ENCODE measurements at places on chromosomes 1 and 21.

- DNase-seq, result no peak
Measured at GRCh38 chr21:36627242-36627641, 71.7 kb upstream of the SIM2 start.

DNA sequence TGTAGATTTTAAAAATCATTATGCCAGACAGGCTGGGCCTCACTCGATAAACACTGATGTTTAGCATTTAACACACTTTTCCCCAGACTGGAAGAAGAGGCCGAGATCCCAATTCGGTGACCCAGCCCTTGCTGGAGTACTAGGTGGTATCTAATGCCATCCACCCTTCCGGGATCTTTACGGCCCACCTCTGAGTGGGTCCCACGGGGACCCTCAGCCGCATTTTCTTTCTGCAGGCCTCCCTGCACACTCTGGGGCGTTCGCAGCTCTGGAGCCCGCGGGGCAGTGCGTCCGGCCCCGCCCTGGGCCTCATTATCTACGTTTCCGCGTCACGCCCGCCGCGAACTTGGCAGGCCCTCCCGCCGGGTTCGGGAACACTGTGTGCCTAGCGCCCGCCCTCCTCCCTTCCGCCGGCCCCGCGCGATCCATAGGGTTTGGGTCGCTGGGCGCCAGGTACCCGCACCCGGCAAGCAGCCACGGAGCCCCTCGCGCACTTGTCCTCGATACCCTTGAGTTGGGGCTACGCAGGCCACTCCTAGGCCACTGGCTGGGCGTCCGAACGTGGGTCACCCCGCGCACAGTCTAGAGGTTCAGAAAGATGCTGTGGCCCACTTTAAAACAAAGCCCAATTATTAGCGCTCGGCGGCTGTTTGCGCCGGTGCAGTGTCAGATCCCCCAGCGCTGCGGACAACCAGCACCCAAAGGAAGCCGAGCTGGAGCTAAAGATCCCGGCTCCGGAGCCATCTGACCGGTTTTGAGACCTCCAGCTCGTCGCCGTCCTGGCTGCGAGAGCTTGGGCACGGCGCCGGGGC, 950 bp upstream of the EVA1C start:
- DNase-seq, result no peak

GRCh38 chr1:178772952-178773351, 47.9 kb downstream of the RALGPS2 start:
- no peak for DNase-seq

DNA sequence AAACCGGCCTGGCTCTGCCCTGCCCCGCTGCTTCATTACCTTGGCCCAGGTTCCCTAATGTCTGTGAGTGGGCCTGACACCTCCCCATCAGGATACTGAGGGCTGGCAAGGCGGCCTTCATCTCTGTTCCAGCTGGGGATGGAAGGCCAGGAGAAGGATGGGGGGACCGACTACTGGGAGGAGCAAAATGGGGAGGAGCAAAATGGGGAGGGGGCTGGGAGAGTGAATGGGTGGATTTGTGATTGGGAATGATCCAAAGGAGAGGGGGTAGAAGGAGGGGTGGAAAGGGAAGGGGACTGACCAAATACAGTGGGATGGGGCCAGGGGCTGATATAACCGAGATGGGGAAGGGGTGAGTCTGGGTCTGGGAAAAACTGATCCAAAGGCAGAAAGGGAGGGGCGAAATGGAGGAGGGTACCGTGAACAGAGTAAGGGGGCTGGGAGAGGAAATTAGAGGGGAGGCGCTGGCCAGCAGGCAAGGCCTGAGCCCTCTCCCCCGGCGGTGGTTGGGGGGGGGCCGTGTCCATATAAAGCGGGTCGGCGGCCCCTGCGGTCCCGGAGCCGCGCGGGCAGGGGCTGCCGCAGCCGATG, at the start of gene FOXE3:
FOXE3 (plus strand) TSS at position 558 of the 591 bp plus-strand sequence; CDS start at position 589, 31 bp downstream.
- no peak for DNase-seq

- DNase-seq, result peak; percentile 56
Measured at GRCh38 chr1:51063121-51063520, 38.9 kb upstream of the C1orf185 start.

GRCh38 chr1:226993814-226994585, 53.9 kb downstream of the COQ8A start:
- no peak for DNase-seq

GRCh38 chr1:228000836-228001563, 5.8 kb upstream of the WNT3A start:
- DNase-seq, result no peak

DNA sequence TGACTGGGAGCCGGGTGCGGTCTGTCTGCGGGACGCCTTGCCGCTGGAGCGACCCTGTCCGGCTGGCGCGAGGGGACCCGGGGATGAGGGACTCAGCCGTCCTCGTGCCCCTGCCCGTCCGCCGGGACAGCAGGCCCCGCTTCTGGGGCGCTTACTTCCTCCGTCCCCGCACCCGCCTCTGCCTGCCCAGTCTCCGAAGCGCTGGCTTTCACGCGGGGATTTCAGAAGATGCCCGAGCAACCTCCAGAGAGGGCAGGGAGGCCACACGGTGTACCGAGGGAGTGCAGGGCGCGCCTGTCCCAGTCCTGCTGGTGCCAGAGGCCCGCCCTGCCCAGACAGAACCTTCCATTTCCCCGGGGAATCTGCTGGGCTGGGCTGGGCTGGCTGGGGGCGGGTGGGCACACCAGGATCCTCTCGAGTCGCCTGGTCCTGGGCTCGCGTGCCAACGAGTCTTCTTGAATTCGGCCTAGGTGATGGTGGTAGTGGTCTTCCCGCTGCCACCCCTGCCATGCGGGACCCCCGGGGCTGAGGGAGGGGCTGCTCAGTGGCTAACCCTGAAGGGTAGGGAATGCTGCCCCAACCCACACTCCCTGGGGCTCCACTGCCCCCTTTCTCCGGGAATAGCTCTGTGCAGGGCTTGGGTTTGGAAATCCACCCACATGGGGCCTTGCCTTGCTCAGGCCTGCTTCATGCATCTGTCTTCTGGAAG, 2.5 kb upstream of the TRPM2 start:
- DNase-seq, result no peak

- DNase-seq, result no peak
Measured at GRCh38 chr1:64822621-64823020, 77.7 kb downstream of the RAVER2 start.

DNA sequence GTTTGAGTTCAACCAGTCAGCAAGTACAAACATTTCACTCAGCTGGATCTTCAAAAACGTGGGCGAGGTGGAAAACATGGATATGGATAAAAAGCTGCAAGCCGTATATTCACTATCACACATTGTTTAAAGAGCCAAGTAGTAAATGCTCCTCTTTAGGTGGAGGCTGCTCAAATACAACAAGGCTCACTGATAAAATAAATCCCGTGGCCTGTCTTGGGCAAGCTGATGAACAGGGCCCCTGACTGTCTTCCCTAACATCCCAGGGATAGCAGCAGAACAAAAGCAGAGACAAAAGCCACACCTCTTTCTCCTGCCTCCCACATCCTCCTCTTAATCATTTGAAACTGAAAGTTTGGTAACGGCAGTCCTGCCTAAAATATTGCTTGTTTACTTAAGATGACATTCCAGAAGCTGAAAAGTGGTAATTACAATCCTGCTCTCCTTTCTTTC, 357.7 kb downstream of the TTLL7 start:
- no peak for DNase-seq

- no peak for DNase-seq
Measured at GRCh38 chr1:106956721-106957120, 99.8 kb upstream of the PRMT6 start.

- DNase-seq, result peak; percentile 19
Measured at GRCh38 chr1:160376525-160377131, 9.8 kb downstream of the NHLH1 start.

DNA sequence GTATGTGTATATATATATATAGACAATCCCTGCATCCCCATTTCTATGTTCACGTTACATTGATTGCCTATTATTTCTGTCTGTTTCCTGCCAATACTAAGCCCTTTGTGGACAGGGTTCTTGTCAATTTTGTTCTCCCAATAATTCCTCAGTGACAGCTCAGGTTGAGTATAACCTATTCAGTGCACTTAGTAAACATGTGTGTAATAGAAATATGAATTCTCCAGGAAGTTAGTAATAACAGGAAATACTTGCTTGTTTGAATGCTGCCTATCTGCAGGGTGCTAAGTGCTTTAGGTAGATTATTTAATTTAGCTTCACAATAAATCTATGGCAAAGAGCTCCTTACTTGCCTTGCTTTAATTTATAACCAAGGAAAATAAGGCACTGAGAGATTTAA, 52.8 kb upstream of the PTGFR start:
- no peak for DNase-seq

GRCh38 chr1:188706742-188707141, 1770.9 kb downstream of the BRINP3 start:
- DNase-seq, result peak; percentile 15

- no peak for DNase-seq
Measured at GRCh38 chr1:34419663-34420136, 243.0 kb downstream of the C1orf94 start.

DNA sequence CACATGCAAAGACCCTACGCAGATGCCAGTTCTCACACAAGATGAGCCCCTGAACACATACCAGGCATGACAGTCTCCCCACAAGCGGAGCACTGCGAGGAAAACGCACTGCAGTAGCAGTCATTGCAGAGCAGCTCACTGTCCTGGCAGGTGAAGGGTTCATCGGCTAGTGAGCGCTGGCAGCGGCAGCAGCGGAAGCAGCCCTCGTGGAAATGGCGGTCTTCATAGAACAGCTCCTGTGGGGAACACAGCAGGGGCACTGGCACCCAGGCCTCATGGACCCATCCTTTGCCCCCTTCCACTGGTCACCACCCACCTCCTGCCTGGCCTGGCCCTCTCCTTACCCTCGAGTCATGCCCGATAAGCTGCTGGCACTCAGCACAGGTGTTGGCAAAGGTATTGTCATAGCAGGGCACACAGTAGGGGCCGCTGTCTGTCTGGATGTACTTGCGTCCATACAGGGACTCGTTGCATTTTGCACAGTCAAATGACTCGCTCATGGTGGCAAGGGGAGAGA, 6.3 kb downstream of the FHL3 start:
- DNase-seq, result no peak

DNA sequence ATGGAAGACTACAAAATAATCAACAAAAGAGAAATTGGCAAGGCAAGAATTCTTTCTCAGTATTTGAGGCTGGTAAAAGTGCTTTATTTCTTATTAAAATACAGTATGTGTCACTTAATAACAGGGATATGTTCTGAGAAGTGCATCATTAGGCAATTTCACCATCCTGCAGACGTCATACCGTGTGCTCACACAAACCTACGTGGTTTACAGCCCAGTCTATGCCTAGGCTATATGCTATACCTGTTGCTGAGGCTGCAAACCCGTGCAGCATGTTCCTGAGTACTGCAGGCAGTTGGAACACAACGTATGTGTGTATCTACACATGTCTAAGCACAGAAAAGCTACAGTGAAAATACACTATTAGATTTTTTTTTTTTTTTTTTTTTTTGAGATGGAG, 2.7 kb upstream of the CCDC27 start:
- DNase-seq, result no peak

Data from amniotic stem cell (primary cell).